CD8-positive, alpha-beta memory T cell (primary cell): ENCODE measurements at places on chromosomes 6 and 20.

- DNase-seq = no peak
These were observed 48.3 kb upstream of the IPCEF1 start for GRCh38 chr6:154404791-154405400.

DNA sequence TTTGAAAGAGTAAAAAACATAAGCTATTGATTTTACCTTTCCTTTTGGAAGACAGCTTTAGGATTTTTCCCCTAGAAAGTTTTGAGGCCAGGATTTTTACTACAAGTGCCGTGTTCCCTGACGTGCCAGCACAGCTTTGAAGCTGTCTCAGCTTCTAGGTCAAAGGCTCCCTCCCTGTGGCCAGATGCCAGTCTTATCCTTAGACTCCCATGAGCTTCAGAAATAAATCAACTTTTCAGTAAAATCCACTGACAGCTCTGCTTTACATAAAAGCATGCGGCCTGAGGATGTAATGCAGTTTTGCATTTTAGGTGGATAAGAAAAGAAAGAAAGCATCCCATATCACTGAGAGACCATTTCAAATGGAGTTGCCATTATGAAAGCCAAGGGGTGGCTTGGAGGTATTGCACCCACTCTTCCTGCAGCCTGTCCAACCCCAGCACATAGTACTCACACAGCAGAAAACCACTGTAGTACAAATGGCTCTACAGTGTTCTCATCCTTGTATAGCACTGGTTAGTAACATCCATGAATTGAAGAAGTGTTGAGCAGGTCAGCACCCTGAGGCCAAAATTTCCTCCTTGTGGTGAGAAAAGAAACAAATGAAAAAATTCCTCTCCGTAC is 15.2 kb upstream of the ATXN1 start:
- no peak for DNase-seq

DNA sequence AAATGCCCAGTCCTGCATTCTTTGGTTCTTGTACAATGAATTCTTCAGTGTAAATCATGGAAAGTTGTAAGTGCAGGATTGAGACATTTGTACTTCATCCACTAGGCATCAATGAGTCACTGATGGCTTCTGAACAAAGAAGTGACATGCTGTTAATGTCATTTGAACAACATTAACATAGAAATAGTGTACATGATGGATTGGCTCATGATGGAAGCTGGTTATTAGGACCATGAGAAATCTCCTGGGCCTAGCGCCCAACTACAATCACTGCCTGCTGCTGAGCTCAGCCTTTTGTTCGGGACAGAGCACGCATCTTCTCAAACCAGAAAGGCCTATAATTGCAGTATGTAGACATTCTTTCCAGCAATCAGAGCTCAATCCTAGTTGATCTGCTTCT is 316.8 kb upstream of the TSHZ2 start:
- DNase-seq = no peak

DNA sequence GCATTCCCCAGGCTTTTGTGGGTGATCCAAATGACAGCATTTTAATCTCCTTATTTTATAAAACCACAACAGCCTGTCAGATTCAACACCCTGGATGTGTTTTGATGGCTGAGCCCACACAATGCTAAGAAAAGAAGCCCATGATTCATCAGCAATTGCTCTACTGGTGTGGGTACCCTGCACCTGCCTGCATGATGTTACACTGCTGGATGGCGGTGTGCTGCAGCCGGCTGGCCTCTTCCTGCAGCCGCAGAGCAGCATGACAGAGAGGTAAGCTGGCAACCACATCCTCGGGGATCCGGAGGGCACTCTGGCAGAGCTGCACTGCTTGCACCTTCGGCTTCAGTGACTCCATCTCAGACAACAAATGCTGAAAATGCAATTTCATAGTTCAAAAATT is 327.5 kb downstream of the SYNE1 start:
- DNase-seq = peak; percentile 73
